ENCODE measurements at places on chromosomes 3 and 15. TPM values are rescaled to one million over a fixed set of nuclear protein-coding genes. Genes with fewer than 3 reads are reported as not detected.

The ATP8B4 gene
- 0.25 TPM for total RNA-seq

The DUOX1 gene
- 19.6 TPM for total RNA-seq

The SCAANT1 gene
- total RNA-seq: not detected

The CAPN3 gene
- 1.8 TPM for total RNA-seq

The GPR87 gene
- 3.8 TPM for total RNA-seq

The ST6GAL1 gene
- 15.6 TPM for total RNA-seq

The ITPKA gene
- 10.8 TPM for total RNA-seq

The CGNL1 gene
- total RNA-seq: 2.2 TPM

The GUCA1C gene
- not detected for total RNA-seq

The ZDHHC23 gene
- total RNA-seq: 22.8 TPM

The GOLGA8T gene
- total RNA-seq: not detected

DNA sequence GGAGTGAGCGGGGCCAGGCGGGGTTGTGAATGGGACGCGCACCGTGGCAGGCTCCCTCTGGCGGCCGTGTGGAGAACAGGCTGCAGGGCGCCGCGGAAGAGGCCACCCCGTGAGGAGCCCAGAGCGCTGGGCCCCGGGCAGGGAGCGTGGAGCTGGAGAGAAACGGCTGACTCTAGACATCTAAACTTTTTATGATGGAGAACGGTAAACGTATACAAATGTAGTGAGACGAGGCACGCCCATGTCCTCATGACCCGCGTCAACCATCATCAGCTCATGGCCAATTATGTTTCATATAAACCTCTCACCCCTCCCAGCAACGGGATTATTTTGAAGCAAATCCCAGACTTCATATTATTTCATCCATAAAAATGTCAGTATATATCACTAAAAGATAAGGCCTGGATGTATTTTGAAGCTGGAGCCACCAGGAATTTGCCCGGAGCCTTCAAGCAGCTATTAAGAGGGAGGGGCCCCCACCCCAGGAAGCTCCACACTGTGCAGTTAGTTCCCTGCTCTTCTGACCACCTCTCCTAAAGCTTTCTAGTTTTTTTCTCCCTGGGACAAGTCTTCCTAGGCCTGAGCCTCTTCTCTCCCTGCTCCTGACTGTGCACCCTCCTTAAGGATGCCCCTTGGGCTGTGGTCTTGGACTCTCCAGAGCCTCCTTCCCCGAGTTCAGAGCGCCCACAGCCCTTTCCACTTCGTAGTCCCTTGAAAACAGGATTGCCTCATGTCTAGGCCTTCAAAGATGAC is 149.5 kb downstream of the SMAD6 start:
- DNase-seq: peak; percentile 59

- DNase-seq: no peak
These were observed 14.5 kb upstream of the PLXND1 start for GRCh38 chr3:129620828-129621559.

DNA sequence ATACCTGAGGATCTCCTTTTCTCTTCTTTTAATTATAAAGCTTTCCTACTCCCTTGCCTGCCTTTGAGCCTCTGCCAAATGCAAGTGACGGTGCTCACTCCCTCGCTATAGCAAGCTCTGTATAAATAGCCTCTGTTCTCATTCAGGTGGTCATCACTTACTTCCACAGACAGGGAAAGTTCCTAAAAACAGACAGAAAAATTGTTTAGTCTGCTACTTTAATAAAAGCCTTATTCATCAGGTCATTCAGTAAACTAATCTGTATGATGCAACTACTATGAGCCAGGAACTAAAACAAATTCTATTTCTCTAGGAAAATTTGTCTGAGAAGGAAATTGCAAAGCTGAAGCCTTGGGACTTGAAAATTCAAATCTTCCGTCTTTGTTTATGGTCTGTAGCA is 10.2 kb upstream of the DLG1 start:
- no peak for DNase-seq

- no peak for DNase-seq
These were observed 406.6 kb downstream of the MECOM start for GRCh38 chr3:169256796-169257522.

DNA sequence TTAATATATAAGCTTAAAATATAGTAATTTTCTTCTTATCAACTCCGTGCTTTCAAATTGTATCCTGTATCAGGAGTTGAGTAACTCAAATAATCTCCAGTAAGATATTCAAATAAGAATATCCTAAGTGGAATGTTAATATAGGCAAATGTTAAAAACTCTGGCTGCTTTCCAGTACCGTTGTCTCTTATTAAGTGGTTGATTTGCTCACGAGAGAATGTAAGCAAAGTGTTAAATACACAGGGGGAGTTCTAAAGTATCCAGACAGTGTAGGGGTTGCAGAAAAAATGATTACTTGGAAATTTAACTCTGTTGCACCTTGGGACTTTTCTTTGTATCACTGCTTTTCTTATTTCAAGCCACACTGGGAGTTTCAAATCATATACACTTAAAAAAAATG is 478.9 kb upstream of the TBL1XR1 start:
- DNase-seq: no peak

DNA sequence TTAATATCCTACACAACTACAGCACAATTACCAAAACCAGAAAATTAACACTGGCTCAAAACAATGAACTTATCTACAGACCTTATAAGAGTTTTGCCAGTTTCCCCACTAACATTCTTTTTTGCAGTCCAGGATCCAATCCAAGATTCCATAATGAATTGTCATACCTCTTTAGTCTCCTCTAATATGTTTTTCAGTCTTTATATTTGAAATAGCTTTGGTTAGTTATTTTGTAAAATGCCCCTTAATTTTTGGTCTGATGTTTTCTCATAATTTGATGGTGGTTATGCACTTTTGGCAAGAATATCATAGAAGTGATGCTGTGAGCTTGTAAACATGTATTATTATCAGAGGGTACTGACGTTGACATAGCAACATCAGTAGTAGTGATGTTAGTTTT is 124.3 kb downstream of the ISL2 start:
- no peak for DNase-seq

DNA sequence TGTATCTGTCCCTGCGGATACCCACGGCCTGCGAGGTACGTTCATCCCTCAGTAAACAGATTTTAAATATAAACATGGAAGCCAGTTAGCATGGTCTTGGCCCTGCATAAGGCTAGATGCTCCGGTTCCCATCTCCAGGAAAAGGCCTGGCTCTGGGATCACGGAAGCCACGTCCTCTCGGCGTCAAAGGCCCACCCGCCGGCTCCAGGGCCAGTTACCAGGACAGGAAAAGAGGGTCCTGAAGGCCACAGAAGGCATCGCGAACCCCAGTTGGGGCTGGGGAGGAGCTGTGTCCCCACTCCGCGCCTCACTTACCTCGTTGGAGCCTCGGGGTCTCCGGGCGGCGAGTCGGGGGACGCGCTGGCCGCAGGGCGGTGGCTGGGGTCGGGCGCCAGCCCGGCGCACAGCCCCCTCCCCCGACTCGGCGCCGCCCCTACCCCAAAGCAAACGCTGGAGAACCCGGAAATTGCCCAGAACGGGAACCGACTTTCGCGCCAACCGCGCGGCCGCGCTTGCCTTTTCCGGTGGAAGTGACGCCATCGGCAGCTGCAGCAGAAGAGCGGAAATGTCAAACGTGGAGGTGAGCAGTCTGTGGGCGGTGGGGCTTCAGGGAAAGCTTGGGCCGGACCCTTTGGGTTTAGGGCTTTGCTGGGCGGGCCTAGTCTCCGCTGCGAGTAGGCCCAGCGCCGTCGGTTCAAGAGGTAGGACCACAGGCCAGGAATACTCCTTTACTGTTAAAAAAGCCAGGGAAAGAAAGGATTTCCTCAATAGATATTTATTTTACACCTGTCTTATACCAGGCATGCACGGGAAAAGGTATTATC is at the start of gene TOPBP1:
Gene TOPBP1, minus strand, starts transcription at position 488 of the 824 bp plus-strand sequence. CDS start 814 bp downstream, outside the sequence.
- DNase-seq: peak; percentile 48

- no peak for DNase-seq
These were observed 81.6 kb downstream of the KLF15 start for GRCh38 chr3:126275620-126275904.

- DNase-seq: no peak
These were observed 8.9 kb upstream of the AADACL2 start for GRCh38 chr3:151724576-151725562.

DNA sequence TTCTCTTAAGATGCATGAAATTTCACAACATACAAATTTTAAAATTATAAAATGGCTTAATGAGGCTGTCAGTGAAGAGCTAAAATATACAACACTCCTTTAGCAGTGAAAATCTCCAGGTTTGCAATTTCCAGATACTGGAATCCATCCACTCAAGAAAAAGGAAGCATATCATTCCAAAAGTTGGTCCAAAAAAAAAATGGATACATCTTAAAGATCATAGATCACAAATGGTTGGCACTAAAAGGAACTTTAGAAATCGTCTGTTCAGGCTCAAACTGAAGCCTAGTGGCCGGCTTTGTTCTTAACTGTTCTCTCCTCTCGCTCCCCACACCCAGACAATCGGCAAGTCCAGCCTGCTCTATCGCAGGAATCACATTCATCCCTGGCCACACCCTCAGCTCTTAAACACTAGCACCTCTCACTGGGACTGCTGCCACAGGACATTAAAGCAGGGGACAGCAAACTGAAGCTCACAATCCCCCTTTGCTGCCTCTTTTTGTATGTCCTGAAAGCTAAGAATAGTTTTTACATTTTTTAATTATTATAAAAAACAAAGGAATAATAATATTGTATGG is 130.3 kb upstream of the CDIN1 start:
- DNase-seq: peak; percentile 83

All from HCT116 (cell line).